HCEC 1CT (cell line): ENCODE measurements at places on chromosomes 5 and 9.
A peak's percentile ranks its signal among the peaks of the same experiment; 100 is the strongest.

DNA sequence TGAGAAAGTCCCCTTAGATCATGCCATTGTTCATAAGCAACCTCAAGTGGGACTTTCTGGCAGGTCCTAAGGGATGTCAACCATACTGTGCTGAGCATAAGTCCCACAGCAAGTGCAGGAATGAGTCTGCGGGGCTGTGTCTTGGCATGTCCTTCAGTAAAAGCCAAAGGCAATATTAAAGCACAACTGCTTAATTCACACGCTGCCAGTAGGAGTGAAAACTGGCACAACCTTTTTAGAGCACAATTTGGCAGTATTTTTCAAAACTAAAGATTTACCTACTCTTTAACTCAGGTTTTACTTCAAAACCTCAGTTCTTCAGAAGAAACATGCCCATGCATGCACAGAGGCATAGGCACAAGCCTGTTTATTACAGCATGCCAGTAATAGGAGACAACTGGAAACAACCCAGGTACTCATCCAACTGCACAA is 24.4 kb upstream of the SMAD5 start:
- DNase-seq: no peak

DNA sequence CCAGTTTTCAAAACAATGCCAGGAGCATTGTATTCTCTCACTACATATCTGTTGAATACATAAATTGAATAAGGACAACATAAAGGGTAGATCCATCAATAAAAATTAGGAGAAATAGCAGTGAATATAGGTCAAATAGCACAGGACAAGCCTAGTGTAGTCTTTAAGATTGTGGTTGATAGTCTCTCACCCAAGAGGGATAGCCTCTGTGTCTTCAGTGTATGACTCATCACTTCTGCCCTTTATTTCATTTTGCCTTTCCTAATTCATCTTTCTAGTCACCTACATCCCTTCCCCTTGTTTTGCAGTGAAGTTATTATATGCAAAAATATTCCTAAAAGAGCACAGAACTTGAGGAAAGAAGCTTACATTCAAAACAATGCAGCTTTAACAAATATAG is 335.0 kb upstream of the TUSC1 start:
- DNase-seq: no peak

DNA sequence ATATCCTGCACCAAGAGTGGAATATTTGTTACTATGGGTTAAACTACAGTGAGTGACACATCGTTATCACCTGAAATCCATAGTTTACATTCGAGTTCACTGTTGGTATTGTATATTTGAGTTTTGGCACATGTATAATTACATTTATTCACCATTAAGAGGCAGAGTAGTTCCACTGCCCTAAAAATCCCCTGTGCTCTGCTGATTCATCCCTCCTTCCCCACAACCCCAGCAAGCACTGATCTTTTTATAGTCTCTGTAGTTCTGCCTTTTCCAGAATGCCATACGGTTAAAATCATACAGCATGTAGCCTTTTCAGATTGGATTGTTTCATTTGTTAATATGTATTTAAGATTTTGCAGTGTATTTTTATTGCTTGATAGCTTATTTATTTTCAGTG is 495.2 kb downstream of the DIRAS2 start:
- DNase-seq: no peak

DNA sequence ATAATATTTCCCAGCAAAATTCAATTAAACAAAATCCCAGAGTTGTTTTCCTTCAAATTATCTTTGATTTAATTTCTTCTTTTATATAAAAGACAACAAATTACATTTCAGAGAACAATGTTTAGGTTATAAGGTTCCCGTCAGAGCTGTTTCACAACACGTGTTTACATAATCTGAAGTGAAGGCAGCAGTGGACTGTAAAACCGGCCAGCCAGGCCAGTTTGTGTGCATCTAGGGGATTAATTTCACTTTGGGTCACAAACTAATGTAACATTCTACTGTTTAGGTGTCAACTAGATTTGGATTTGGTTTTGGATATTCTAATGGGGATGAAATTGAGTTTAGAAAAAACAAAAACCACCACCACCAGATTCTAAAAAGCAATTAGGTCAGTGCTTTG is 86.5 kb upstream of the PLPP1 start:
- DNase-seq: peak; percentile 38

- DNase-seq: peak; percentile 97
Observed at GRCh38 chr5:143536364-143536763, 132.9 kb upstream of the NR3C1 start.

GRCh38 chr5:101969742-101970141 is 326.3 kb downstream of the SLCO4C1 start:
- DNase-seq: no peak

- no peak for DNase-seq
Observed at GRCh38 chr5:4531756-4532704, 608.1 kb upstream of the ADAMTS16 start.

GRCh38 chr5:150611026-150611425 is 29.4 kb upstream of the SYNPO start:
- DNase-seq: no peak

GRCh38 chr5:96785326-96786109 is 22.2 kb downstream of the ERAP1 start:
- no peak for DNase-seq

- DNase-seq: no peak
Observed at GRCh38 chr5:43225649-43226245, 33.7 kb downstream of the NIM1K start.

DNA sequence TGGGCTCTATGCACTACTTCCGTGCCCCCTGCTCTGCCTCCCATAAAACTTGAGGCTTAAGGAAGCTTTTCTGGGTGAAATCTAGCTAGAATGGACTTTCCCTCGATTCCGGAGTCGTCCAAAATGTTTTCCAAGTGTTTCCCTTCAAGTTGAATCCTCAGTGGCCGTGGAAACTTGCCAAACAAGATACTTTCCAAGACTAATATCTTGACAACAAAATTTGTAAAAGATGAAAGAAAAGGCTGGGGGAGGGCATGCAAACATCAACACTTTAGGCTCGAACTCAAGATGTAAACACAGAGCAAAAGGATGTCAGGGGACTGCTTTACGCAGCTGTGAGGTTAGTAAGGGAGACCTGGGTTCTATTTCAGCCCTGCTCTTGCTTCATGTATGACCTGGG is 482.8 kb upstream of the KLF4 start:
- no peak for DNase-seq

DNA sequence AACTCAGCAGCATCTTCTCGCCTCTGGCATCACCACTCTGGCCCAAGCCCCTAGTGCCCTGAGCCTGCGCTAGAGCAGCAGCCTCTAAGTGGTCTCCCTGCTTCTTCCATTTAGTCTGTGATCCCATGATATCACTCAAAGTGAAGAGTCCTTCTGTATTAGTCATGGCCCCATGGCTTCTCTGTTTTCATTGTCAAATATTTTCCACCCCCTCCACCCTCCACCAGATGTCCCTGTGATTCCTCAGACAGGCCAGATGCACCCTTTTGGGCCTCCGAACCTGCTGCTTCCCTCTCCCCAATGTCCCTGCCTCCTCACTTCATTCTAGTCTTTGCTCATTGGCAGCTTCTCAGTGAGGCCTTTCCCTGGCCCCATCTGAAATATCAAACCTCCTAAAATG is 299.2 kb downstream of the SPOCK1 start:
- DNase-seq: peak; percentile 17

DNA sequence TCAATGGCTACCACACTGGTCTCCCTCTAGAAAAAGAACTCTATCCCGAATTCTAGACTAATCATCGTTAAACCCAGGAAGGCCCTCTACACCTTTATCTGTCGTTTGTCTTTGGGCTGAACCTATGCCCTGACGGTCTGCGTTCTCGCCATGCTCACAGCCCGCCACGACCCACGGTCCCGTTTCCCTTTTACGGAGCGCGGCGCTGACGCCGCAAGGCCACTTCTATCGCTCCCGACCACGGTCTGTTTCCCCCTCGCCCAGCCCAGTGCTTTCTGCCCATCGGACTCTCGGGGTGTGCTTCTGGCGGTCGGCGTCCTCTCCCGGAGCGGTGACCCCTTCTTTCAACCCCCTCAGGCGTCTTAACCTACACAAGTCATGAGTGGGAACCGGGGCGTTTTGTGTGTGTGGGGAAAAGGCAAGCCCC is 974 bp downstream of the C9orf40 start:
- DNase-seq: peak; percentile 35

- DNase-seq: peak; percentile 35
Observed at GRCh38 chr5:73534011-73534644, 31.3 kb downstream of the ANKRA2 start.

DNA sequence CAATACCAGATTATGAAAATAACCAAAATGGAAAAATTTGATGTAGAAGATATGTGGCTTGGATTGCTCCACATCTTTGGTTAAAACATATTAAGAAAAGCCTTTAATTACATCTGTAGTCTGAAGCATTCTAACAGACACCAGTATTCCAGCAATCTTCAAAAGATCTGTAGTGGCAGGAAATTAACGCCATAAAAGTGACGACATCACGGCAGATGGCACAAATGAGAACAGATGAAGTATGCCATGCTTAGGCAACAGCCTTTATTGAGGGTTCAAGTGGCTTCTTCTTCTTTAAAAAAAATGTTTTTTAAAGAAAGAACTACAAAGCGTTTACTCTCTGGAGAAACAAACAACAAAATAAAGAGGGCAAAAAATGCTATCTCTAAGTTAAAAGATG is 164.2 kb downstream of the MEF2C start:
- no peak for DNase-seq
